GM03348 (cell line): ENCODE measurements at places on chromosomes 13 and 19.

GRCh38 chr13:48891586-48891985 lies 84.1 kb upstream of the FNDC3A start:
- DNase-seq, result no peak

DNA sequence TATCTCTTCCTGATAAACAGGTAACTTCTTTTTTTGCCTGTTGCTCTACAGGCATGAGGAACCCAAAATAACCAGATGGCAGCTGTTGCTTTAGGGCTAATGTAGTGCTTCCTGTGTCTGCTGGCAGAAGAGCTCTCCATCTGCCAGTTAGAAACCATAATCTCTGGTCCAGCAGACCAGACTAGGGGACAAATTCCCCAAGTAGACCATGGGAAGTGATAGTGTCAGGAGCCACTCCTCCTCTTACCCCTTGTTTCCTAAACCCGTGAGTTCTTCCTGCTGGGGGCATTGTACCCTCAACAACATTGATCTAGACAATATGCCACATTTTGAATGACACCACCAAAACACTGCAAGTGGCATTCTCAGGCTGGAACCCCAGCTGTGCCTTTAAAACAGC lies 135.9 kb downstream of the DLEU7 start:
- no peak for DNase-seq

DNA sequence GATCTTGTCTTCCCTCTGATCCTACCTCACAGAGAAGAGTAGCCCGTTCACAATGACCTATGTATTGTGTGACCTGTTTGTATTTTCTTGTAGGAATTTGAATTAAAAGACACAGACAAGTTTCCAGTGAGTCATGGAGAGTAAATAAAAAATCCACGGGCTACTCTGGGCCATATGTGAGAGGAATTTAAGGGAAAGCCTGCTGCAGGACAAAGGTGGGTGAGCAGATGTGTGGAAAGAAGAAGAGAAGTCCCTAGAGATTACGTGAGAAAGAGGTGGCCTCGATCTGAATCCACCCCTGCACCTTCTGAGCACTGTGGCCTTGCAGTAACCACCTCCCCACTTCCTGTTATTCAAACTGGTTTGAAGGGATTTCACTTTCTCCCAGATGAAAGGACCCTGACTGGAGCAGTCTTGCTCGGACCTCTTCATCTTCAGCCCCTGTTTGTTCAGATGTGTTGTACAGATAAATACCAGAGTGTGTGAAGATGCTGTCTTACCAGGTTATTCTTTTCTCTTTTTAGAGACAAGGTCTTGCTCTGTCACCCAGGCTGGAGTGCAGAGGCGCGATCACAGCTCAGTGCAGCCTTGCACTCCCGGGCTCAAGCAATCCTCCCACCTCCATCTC lies 205.4 kb downstream of the PDS5B start:
- no peak for DNase-seq

DNA sequence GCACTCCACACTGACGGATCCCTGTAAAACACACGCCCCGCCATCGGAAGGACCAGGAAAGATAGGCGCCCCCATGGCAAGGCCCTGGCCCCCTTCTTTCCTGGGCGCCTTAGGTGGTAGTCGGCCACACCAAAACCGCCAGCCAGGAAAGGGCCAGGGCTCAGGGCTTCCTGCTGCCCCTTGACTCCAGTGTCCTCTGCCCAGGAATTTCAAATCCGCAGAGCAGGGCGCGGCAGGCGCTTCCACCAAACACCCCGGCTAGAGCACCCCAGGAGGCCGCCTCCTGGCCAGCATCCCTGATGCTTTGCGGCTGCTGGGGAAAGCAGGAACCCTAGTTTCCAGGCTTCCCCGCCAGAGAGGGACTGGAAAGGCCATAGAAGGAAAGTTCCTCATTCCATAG lies 57.5 kb downstream of the ZNF726 start:
- no peak for DNase-seq

- no peak for DNase-seq
Measured at GRCh38 chr13:45847554-45848224, 3.9 kb downstream of the SIAH3 start.

GRCh38 chr13:105790923-105791322 lies 744.5 kb downstream of the EFNB2 start:
- DNase-seq, result no peak

- no peak for DNase-seq
Measured at GRCh38 chr19:18993115-18993514, 40.2 kb downstream of the SUGP2 start.

DNA sequence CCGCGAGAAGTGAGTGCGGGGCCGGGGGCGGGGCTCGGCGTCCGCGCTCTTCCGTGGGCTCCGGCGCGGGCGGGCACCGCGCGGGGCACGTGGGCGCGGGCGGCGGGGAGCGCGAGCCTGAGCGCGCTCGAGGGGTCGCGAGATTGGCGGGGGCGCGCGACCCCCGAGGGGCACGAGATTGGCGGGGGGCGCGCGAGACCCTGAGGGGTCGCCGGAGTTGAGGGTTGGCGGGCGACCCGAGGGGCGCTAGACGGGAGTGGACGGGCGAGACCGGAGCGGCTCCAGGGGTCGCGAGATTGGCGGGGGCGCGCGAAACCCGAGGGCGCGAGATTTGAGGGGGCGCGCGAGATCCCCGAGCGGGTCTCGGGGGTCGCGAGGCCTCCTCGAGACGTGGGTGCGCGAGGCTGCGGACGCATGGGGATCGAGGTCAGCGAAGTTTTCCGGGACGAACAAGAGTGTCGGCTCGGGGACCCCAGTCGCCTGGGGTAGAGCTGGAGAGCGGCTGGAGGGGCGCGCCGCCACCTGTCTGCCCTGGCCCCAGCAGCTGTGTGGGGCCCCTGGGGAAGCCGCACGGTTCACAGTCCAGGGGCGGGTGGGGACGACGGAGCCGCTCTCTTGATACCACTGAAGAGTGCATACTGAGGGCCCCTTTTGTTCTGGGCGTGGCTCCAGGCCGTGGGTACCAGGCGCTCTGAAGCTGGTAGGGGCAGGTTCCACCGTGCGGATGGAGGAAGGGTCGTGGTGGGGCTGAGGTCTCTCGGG lies 682 bp downstream of the SSBP4 start:
- no peak for DNase-seq

- no peak for DNase-seq
Measured at GRCh38 chr13:43687038-43687437, 99.7 kb downstream of the ENOX1 start.
